ENCODE measurements at places on chromosomes 2 and 18.

DNA sequence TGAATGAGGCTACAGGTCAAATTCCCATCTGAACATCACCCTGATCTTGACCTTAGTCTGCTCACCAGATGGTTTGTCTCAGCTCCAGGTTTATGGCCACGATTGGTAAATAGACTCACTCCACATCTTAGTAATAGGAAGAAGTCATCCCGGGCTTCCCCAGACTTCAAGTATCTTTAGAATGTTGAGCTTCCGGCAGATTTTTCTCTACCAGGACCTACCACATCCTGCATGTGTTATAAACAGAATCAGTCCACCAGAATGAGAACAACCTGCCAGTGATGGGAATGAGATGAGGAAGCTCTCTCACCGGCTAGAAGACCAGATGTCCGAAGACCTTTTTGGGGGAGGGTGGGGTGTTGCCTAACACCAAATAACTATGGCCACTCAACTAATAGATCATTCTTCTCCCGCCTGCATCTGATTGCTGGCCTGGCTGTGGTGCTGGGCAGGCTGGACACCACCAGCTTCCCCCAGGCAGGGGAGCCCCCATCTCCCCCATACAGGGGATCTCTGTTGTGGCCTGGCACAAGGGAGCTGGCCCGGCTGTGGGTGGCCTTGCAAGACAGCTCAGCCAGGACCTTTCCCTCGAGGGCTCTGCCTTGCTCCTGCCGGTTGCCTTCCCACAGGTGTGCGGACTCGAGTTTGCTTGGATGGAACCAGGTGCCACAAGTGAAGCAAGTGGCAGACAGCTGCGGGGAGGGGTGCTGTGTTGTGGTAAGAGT lies 88.5 kb downstream of the SH3RF3 start:
- DNase-seq: no peak

DNA sequence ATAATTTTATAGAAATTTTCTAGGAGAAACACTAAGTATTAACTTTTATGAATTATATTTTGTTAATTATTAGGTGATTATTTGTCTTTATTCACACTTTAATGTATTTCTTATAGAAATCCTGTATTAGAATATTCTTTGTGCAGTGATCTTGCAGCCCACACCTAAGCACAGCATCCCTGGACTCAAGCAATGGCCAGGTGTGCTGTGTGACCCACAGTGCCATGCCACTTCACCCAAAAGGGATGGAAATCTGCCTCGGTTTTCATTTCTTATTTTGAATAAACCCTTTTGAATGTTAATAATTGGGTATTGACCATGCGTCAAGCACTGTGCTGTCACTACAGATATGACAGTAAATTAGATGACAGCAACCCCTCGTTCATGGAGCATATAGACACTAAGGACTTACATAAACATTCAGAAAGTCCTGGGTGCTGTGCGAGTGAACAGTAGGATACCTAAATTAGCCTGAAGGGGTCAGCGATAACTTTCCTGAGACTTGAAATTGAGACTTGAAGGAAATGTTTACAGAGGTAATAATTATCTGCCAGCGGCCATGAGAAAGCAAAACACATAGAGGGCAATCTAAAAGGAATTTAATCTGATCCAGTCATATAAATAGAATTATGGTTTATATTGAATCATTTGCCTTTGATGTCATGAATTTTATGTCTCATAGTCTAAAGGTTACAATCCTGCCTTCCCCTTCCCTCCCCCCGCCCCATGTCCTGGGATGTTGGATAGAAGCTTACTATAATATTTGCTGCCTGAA lies 52.7 kb upstream of the CALCRL start:
- no peak for DNase-seq

DNA sequence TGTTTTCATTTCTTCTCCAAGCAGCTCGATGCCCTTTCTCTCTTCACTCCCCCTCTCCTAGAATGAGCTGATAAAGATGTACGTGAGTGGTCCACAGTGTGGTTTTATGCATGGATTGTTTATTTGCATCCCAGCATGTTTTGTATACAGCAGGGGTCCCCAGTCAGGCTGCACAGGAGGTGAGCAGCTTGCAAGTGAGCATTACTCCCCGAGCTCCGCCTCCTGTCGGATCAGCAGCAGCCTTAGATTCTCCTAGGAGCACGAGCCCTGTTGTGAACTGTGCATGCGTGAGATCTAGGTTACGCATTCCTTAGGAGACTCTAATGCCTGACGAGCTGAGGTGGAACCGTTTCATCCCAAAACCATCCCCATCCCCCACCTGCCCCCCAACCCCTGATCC lies 262.6 kb downstream of the AGAP1 start:
- DNase-seq: no peak

- DNase-seq: no peak
Observed at GRCh38 chr2:26801796-26802195, 15.9 kb downstream of the CENPA start.

All from activated T-cell treated with anti-CD3 and anti-CD28 coated beads for 24 hours (primary cell).